ENCODE measurements at places on chromosomes 3 and 15.

GRCh38 chr3:43372809-43373559 lies 86.6 kb downstream of the SNRK start:
- no peak for DNase-seq

DNA sequence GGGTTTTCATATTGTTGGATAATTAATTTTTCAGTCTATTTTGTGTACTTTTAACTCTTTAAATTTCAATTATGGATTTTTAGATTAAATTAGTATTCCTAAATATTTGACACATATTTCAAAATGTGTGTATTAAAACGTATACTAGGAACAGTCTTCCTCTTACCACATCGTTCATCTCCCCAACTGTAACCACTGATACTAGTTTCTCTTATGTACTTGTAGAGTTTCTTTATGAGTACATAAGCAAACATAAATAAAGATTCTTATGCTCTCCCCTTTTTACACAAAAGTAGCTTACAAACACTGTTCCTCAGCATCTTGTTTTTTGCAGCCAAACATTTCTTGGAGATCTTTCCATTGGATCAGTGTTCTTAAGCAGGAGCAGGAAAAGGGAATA lies 45.9 kb downstream of the CMSS1 start:
- DNase-seq = no peak

- no peak for DNase-seq
These were observed 48.9 kb upstream of the NAALADL2 start for GRCh38 chr3:174810254-174810653.

- no peak for DNase-seq
These were observed 383 bp upstream of the EFCC1 start for GRCh38 chr3:129000742-129001100.

DNA sequence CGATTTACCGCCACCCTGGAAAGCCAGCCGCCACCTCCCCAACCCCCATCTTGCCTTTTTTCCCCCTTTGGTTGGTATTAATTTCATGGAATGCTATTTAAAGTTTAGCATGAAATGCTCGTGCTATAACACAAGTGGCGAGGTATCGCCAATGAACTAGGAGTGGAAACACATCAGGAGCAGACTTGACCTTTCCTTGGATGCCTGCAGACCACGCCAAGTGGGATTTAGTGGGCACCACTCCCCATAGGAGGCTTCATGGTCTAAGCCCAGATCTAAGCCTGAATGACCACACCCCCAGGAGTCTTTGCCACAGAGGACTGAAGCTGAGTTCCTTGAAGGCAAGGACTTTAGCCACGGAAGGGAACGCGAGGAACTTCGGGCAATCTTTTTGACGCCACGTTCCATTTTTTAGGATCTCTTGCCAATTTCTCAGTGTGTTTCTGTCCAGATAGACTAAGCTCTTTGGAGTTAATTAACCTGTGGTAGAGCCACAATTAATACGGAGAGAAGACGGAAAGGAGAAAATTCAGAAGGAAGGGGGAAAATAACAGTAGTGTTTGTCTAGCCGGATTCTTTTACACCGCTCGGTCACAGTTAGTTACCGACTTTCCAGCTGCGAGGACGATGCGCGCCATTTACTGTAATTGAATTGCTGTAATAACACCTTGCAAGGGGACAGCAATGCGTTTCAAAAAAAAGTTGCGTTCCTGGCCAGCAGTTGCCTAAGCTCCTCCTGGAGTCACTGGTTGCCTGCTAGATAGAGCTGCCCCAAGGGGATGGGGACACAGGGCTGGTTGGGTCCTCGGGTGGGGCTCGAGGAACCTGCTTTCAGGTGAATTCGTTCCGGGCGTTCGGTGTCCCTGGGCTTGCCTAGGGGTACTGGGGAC lies 37.1 kb downstream of the NR2F2 start:
- no peak for DNase-seq

- no peak for DNase-seq
These were observed 58.5 kb downstream of the NEK10 start for GRCh38 chr3:27310688-27311087.

GRCh38 chr3:79006077-79006476 lies 761.7 kb downstream of the ROBO1 start:
- DNase-seq = no peak

DNA sequence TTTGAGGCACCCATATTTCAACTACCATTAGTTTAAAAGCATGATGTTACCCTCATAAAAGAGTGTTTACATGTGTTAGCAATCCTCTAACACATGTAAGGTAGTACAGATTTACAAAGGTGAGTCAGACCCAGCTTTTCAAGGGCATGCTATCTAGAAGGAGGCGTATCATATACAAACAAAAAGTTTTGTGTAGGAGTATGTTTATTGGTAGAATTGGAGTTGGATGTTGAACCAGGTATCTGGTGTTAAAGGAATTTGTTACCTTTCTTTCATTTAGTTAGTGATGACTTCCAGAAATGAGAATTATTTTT lies 2.4 kb downstream of the HACD3 start:
- peak; percentile 24 for DNase-seq

GRCh38 chr3:98343647-98344507 lies 9.8 kb upstream of the OR5K4 start:
- DNase-seq = peak; percentile 0

- DNase-seq = no peak
These were observed 32.4 kb downstream of the TGFBR2 start for GRCh38 chr3:30638685-30639412.
